Adrenal gland (tissue), 19 donors: ENCODE measurements at places on chromosomes 6 and 20.

DNA sequence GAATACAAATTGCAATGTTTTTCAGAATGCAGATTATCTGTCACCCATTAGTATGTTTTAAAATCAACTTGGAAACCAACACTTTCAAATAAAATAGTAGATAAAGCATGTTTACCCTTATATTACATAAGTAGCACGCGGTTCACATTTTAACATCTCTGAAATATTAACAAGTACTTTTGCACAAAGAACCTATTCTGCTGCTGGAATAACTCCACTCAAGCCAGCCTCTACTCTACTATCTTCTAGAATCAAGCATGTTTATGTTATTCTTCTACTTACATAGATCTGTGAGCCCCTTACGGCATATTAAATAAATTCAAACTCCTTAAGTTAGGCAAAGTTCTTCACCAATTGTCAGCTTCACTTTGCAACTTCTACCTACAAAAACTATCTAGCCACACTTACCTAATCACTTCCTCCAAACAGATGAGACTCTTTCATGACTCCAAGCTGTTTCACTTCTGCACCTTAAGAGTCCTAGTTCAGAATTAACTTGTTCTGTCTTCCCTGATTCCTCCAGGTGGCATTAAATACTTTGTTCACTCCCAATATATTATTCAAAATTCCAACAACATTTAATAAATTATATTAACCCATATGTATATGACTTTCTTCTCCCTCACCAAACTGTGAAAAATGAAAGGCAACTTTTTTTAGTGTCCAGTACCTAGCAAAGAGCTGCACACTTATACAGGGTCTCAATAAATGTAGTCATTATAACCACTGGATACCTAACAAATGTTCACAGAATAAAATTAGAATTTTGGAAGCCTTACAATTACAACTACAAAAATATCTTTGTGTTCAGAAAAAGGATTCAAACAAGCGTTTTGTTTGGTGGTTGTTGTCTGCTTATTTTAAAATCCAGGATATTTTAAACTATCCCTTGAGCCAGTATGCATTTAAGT lies 12.1 kb downstream of the CEP85L start:
- DNase-seq: no peak

GRCh38 chr6:143743301-143744166 lies 65.8 kb downstream of the PHACTR2 start:
- DNase-seq: no peak

DNA sequence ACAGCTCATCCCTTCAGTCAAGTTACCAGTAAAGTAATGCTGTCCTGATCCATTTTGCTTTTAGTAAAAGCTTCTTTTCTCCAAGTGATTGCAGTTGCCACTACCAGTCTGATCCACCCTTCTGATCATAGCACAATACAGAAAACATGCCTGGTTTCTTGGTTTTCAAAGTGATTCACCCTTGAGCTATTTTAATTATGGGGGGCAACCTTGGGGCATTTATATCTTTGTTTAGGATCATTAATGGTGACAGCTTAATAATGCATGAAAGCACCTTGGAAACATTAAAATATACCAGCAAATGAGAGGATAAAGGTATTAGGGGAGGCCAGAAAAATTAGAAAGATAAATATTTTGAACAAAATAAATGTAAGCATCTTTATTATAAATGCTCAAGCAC lies 38.4 kb downstream of the LRRC1 start:
- no peak for DNase-seq

- no peak for DNase-seq
Measured at GRCh38 chr6:82415820-82416219, 52.2 kb downstream of the TPBG start.

DNA sequence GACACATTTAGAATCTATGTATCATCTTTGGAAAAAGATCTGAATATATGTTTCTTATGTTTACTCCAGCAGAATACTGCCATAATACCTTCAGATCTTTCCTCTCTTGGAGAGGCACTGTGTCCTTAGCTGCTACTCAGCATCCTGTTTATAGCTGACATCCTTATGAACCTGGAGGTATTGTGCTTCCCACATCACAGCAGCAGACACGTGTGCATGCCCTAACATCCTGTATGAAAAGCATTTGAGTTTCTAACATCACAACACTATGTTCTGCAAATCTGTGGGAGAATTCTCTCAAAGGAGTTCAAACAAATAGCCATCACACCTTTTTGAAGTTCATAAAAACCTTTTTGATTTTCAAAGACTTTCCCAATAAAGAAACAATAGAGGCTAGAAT lies 216.0 kb downstream of the GJA1 start:
- DNase-seq: no peak

DNA sequence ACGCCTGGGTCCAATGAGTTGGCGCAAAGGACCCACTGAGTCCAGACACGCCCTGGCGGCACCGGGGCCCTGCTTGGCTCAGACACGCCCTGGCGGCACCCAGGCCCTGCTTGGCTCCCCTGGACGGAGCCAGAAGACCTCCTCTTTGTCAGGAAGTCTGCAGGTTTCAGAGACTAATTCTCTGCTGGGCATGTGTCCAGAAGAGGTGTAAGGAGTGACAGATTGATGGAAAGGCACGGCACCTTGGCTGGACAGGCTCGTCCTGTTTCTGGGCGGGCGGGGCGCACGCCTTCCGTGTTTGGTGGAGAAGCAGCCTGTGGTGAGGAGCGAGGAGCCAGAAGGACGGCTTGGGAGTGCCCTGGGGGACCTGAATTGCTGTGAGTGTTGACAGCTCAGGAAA lies 23.1 kb upstream of the DACT2 start:
- DNase-seq: no peak
